ENCODE measurements at places on chromosomes 2 and 18.

- DNase-seq, result no peak
These were observed 223.8 kb downstream of the TTC32 start for GRCh38 chr2:19677825-19678518.

- no peak for DNase-seq
These were observed 23.2 kb downstream of the CENPO start for GRCh38 chr2:24816404-24816803.

DNA sequence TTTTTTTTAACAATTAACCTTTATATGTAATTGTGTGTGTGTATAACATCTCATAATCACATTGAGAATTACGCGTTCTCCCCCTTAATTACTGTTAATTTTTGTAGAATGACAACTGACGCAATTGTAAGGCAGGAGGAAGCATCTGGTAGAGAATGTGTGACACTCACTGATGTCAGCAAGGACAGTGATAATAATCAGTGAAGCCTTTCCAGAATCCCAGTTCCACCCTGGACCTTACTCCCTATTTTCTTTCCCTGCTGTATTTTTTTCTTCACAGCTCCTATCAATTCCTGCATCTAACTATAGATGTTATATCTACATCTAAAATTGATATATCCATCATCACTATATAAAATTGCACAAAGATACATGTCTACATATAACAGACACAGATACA lies 16.1 kb upstream of the STRN start:
- no peak for DNase-seq

GRCh38 chr2:25304321-25304720 lies 37.4 kb downstream of the DNMT3A start:
- peak; percentile 77 for DNase-seq

DNA sequence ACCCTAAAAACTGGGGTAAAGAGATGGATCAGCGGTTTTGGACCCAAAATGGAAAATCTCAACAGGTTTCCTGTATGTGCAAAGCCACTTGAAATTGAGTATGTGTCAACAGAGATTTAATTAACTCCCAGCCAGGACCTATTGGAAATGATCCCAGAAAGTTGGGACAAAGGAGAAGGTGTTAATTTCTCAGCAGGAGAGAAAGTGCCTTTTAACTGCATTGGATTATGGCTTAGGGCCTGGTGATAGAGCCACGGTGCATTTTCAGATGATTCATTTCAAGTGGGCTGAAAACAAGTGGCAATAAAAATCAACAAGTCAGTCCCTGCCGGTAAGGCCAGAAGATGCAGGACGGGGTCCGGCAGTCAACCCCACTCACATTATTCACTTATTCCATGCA lies 80.2 kb upstream of the BCL11A start:
- no peak for DNase-seq

- no peak for DNase-seq
These were observed 59.3 kb downstream of the NTSR2 start for GRCh38 chr2:11610624-11611242.

- no peak for DNase-seq
These were observed 178.9 kb downstream of the FAM124B start for GRCh38 chr2:224222974-224223373.

DNA sequence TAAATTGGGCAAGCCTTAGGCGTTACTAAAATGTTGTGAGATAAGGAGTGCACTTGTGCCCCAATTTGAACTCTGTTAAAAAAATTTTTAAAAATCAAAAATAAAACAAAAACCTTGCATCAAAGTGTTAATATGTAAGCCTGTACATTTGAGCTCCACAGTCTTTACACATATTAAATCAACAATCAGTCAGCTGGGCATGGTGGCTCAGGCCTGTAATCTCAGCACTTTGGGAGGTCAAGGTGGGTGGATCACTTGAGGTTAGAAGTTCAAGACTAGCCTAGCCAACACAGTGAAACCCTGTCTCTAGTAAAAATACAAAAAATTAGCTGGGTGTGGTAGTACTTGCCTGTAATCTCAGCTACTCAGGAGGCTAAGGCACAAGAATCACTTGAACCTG lies 16.3 kb downstream of the TMEM17 start:
- DNase-seq, result no peak

- no peak for DNase-seq
These were observed 219.1 kb downstream of the SETBP1 start for GRCh38 chr18:44899832-44900231.

DNA sequence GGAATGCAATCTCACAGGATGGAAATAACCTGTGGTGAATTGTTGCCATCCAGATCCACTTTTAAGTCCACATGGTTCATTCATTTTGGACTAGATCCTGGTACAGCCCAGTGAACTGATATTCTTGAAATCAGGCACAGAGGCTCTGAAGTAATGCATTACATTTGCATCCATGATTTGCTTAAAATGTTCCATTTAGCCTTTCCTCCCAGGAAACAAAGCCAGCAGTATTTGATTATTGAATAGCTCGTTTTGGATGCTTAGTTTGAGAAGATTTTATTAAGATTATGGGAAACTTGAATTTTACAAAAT lies 995.8 kb upstream of the CDH2 start:
- DNase-seq, result no peak

- DNase-seq, result no peak
These were observed 766.9 kb downstream of the TDRD15 start for GRCh38 chr2:21890716-21891115.

- DNase-seq, result no peak
These were observed 162.2 kb upstream of the BCL2L11 start for GRCh38 chr2:110958346-110959119.

GRCh38 chr2:228705318-228705717 lies 523.8 kb upstream of the SPHKAP start:
- no peak for DNase-seq

GRCh38 chr18:11178951-11179549 lies 29.7 kb upstream of the PIEZO2 start:
- peak; percentile 20 for DNase-seq

DNA sequence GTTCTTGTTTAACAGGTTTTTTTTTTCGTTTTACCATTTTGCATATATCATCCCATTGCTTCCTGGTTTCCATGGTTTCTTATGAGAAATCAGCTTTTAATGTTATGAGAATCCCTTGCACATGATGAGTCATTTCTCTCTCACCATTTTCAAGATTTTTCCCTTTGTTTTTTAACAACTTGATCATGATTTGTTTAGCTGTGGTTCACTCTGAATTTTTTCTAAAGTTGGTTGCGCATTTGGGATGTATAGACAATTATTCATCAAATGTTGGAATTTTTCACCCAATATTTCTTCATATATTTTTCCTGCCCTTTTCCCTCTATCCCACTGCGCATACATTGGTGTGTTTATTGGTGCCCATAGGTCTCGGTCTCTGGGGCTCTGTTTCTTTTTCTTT lies 42.4 kb upstream of the BIN1 start:
- peak; percentile 80 for DNase-seq

DNA sequence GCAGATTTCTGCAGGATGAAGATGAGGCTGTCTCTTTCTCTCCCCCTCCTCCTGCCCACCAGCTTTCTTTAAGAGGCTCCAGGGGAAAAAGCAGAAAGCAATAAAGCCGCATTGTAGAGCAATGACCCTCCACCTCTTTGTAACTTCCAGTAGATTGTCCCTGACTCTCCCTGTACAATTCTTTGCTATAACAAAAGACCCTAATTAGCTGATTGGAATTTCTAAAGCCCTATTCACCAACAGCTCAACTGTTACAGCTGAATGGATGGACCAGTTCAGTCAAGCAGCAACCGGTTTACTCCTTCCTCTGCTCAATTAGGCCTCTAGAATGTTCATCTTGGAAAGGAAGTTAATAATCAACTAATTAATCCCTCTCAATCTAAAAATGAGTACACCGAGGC lies 301.0 kb downstream of the STK39 start:
- no peak for DNase-seq

DNA sequence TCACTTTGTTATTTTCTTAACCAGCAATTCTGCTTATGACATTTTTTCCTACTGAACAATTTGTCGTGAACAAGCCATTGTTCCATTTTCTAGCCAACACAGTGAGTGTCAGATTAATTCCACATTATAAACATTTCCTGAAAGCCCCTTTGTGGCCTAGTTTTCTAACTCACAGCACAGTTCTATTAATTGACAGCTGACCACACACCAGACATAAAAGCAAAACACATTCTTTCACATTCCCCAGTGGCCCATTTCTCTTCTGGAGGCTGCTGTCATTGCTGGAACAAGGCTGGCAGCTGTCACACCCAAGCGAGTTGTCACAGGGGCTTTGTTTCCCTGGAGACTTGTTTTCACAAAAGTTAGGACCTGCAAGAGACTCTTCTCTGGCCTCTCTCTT lies 50.7 kb downstream of the RNF152 start:
- DNase-seq, result no peak

DNA sequence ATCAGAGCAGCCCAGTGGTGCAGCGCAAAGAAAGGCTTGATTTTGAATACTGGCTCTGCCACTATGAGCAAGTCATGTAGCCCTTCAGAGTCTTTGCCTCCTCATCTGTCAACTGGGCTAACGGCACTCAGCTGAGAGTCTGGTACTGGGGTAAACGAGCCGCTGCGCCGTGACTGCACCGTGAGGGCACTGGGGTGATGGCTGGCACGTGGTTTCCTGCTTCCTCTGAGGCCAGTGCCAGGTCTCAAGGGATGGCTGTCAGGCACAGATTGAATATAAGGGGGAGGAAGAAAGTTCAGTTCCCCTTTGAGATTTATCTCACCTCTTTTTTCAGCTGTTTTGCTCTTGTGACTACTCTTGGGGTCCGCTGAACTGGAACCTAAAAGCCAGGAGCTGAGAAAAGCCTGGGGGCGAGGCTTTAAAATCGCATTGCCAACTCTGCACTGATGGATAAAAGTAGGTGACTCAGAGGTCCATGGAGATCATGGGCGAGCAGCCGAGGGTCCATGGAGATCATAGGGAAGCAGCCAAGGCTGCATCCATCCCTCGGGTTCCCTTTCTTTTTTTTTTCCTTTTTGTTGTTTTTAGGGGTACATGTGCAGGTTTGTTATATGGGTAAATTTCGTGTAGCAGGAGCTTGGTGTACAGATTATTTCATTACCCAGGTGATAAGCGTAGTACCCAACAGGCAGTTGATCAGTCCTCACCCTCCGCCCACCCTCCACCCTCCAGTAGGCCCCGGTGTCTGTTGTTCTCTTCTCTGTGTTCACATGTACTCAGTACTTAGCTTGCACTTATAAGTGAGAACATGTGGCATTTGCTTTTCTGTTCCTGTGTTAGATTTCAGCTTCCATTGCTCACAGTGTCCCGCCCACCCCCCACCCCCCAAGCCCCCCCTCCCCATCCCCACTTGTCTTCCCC lies 114.3 kb downstream of the SPP2 start:
- no peak for DNase-seq

DNA sequence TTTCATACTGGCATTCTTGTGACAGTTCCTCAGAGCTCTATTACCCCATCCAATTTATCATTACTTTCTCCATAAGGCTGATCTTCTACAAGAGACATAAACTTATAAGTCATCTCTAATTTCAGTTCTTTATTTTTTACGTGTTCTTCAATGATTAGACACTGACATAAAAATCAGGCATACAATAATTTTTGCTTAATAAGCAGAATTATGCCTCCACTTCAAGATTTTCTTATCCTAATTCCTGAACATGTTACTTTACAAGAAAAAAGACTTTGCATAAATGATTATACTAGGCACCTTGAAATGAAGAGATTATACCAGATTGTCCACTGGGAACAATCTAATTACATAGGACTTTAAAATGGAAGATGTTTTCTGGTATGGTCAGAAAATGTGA lies 1304.5 kb upstream of the SLC39A10 start:
- DNase-seq, result no peak

GRCh38 chr18:22282311-22283115 lies 113.1 kb downstream of the GATA6 start:
- no peak for DNase-seq

DNA sequence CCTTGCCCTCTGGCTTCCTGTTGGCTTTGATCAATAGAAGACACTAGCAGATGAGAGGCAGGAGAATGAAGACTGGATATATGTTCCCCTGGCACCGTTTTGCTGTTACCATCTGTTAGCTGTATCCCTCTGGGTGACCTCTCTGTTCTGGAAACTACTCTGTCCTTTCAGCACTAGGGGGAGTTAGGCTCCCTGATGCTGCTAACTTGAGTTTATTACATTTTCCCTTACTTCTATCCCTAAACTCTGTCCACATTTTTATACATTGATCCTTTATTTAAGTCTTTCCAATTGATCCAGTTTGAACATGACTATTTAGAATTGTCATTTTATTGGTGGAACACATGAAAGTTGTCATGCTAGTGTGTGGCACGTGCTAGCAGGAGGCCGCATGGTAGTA lies 1014.3 kb upstream of the CDH2 start:
- DNase-seq, result peak; percentile 40

GRCh38 chr2:133953524-133953923 lies 300.3 kb upstream of the MGAT5 start:
- no peak for DNase-seq

- peak; percentile 51 for DNase-seq
These were observed 25.4 kb upstream of the TANK start for GRCh38 chr2:161134547-161135518.

DNA sequence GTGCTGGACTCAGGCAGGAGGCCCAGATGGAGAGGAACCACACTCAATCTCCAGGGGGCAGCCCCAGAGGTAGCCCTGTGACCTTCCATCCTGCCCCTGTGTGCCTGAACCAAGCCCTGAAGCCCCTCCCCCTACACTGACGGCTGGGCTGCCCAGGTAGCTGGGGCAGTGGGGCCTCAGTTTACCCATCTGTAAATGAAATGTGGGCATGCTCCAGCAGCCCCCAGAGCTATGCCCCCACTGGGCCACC lies 15.8 kb downstream of the CROCC2 start:
- no peak for DNase-seq

DNA sequence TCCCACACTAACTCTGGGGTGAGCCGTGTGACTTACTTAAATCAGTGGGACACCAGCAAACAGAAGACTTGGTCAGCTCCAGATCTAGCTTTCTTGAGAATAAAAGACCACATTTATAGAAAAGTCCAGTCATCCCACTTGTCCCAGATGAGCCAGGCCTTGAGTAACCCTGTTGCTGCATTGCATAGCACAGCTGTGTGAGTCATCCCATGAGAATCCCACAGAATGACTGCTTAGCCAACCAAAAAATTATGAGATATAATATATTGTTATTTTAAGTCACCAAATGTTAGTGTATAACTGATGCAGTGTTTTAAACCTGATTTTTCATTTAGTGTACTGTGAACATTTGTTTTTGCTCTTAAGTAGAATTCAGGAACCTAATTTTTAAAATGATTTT lies 94.2 kb upstream of the FSHR start:
- DNase-seq, result peak; percentile 96

DNA sequence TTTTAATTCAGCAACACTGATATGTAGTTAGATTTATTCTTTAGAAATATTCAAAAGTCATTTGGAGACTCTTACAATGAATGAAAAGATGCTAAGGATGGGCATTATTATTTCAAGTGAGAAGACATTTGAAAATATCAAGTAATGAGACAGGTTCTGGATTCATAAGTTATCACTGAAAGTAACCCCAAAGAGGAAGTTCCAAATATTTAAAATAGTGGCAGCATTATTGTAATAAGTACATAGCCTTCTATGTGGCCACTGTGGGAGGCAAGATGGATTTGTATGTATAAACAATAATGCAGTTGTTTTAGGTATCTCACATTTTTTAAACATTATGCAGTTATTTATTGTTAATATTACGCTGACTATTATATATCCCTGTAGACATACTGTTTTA lies 29.7 kb downstream of the ZC3H6 start:
- no peak for DNase-seq
